ENCODE measurements at places on chromosomes 6 and 20. TPM values are rescaled to one million over a fixed set of nuclear protein-coding genes. Genes with fewer than 3 reads are reported as not detected.

DNA sequence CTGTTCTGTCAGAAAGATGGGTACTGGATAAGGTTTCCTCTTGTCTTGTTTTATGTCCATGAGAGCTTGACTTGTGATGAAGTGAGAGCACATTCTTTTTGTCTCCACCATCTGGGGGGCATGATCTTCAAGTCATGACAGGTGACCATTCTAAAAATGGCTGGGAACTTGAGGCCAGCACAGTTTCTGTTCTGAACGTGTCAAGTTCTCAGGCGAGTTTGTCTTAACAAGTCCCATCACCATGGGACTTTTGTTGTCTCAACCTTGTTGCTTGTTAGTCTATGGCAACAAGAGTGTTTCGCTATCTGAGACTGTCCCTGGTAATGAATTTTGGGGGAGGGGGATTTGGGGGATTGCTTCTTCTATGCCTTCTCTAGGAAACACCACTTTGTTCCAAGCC lies 25.6 kb upstream of the ENPP4 start:
- no peak for DNase-seq

- no peak for DNase-seq
Measured at GRCh38 chr6:135680964-135681913, 170.3 kb upstream of the PDE7B start.

GRCh38 chr6:19705606-19706005 lies 131.6 kb upstream of the ID4 start:
- DNase-seq, result no peak

DNA sequence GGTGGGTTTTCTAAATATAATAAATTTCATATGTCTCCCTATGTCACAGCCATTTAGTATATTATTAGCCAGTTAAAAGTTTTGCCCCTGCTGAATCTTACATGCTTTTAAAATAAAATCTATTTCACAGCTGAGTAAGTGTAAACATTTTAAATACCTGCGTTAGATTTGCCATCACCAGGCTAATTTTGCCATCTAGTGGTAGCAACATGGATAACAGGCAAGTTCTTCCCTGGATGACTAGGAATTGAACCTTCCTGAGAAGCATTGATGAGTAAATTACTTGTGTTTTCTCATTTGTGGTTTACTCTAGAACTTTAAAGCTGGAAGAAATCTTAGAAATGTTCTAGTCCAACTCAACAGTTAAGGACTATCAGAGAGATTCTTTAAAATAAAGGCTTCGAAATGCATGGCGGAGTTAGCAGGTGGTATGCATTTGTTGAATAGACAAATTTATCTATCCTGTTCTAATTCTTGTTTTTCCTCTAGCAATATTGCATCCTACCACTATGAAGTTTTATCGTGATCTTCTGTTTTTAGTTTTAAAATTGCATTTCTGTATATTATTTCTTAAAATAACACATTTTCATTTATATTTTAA lies 2.6 kb downstream of the PRSS35 start:
- DNase-seq, result peak; percentile 74

GRCh38 chr20:9301129-9302090 lies 213.0 kb upstream of the LAMP5 start:
- peak; percentile 52 for DNase-seq

DNA sequence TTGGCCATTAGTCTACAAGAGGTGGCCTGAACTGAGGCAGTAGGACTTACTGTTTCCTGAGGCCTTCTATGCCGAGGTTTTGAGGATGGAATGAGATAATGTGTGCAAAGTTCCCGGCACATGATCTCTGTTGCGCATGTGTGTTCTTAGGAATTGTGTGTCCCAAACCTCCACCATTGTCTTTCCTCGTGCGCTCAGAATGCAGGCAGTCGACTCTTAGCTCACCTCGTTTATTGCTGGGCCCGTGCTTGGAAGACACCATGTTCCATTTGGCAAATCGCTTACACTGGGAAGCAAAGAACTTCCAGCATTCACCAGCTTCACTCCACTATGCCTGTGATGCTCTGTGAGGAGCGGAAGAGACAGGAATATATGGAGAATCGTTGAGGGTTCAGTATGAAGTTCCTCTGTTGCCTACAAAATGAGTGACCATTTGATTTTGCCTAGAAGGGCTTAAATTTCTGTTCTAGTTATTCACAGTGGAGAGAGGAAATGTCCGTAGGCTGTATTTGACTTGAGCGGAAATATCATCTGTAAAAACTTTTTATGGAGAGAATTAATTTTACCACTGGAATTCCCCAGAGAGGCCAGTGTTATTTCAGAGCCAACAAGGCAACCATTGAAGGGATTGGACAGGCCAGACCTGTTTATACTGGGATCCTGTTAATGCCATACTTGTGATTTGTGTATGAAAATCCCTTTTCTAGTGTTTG lies 75.7 kb upstream of the CLDN20 start:
- DNase-seq, result peak; percentile 87

TRIM40 gene
- not detected for total RNA-seq

ADAM33 gene
- 44.8 TPM for total RNA-seq

SMIM13 gene
- total RNA-seq, result 10.3 TPM

B3GAT2 gene
- total RNA-seq, result under 0.01 TPM

CCM2L gene
- total RNA-seq, result not detected

EDN3 gene
- not detected for total RNA-seq
